ENCODE measurements at places on chromosomes 16 and 17. TPM values are rescaled to one million over a fixed set of nuclear protein-coding genes. Genes with fewer than 3 reads are reported as not detected.

Gene CA10
- not detected for total RNA-seq

Gene SEC14L5
- total RNA-seq, result 0.35 TPM

Gene C16orf96
- total RNA-seq, result 0.10 TPM

Gene MPO
- 0.35 TPM for total RNA-seq

Gene HP
- 63.2 TPM for total RNA-seq

Gene KAT7
- total RNA-seq, result 34.9 TPM

Gene SLC47A1
- total RNA-seq, result 7.0 TPM

Gene CLEC19A
- total RNA-seq, result not detected

Gene KRTAP2-3
- total RNA-seq, result not detected

Gene ASPSCR1
- 31.5 TPM for total RNA-seq

Gene SNX20
- 3.6 TPM for total RNA-seq

Gene CEMP1
- total RNA-seq, result not detected

Gene IL17C
- not detected for total RNA-seq

Gene TP53TG3F
- total RNA-seq, result not detected

Gene CRHR1
- total RNA-seq, result not detected

Gene RAP1GAP2
- total RNA-seq, result 10.4 TPM

Gene ANKRD40CL
- not detected for total RNA-seq

Gene SLC6A4
- not detected for total RNA-seq

Gene COA3
- total RNA-seq, result 56.7 TPM

Gene NTN3
- total RNA-seq, result not detected

Gene TEKT3
- not detected for total RNA-seq

Gene OR3A2
- 1.2 TPM for total RNA-seq

Measured in mesenteric fat pad (tissue), 1 donor.